ENCODE measurements at places on chromosomes 5 and 9.

- no peak for DNase-seq
Observed at GRCh38 chr9:114746591-114747346, 59.1 kb downstream of the TNFSF15 start.

DNA sequence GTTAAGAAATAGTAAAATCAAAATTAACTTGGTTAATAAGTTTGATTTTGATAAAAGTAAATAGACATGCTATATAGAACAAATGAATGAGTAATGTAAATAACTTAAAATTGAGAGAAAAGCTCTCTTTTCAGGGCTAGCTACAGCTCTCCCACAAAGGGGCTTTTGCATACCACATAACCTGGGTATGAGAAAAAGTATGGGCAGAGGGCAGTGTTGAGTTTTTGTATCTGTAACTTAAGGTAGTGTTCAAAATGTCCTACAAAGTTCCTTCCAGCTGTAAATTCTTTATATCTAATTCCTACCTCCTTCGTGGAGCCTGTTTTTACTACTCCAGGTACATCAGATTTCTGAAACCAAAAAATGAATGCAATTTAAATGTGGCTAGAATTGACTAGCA, 18.9 kb upstream of the TTC33 start:
- DNase-seq = no peak

DNA sequence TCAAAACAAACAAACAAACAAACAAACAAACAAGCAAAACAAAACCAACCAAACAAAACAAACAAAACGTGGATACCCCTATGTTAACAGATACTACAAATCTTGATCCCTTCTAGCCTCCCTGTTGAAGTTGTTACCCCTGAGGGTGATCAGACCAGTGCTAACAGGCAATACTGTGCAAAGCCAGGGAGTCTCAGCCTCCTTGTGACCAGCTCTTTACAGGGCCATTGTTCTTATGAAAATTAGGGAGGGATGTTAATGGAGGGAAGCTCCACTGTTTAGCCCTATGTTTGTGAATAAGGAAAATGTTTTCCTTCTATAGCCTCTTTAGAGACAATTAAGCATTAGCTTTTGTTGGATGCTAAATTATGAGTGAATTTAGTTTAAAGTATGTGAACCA, 1072.1 kb upstream of the WWC1 start:
- no peak for DNase-seq

DNA sequence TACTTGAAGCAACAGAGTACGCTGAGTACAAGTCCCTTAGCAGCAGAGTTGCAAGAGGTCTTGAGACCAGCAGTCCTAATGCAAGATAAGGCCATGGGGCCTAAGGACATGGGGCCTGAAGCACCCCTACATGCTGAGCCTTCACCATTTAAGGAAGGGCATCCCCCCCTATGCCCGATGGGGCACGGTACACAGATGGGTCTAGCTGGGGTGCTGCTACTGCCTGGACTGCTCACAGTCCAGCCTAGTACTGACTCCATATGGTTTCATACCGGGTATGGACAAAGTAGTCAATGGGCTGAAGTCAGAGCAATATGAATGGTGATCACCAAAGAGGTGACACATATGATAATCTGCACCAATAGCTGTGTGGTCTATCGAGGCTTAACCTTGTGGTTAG, 178.3 kb downstream of the PDE4D start:
- no peak for DNase-seq

GRCh38 chr5:72518001-72518683, 10.9 kb upstream of the ZNF366 start:
- peak; percentile 37 for DNase-seq

DNA sequence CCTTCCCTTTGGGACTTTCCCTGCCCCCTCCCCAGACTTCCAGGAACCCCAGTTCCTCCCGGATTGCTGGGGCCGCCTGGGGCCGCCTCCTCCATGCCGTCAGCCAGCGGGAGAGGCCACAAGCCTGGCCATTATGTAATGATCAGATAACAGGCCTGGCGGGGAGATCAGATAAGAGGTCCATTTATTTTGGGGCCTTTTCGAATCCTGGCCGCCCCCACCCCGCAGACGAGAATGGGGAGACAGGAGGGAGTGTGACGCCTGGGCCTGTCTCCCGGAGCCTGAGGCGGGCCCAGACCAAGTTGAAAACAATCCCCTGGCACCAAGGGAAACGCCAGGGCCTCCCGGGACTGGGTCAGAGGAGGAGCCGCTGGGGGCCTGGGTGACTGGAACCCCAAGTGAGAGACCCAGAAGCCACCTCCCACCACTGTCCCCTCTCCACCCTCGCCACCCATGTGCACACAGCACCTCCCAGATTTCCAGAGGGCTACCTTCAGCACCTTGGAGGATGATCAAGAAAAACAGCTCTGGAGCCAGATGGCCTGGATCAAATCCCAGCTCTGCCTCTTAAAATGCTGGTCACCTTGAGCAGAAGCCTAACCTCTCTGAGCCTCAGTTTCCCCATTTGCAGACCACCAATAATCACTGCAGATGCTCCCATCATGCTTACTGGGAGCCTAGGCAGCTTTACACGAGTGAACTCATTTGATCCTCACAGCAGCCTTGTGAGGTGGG, 7.8 kb downstream of the ENG start:
- no peak for DNase-seq

Measured in GM12865 (cell line).